ENCODE measurements at places on chromosomes 2 and 18.

DNA sequence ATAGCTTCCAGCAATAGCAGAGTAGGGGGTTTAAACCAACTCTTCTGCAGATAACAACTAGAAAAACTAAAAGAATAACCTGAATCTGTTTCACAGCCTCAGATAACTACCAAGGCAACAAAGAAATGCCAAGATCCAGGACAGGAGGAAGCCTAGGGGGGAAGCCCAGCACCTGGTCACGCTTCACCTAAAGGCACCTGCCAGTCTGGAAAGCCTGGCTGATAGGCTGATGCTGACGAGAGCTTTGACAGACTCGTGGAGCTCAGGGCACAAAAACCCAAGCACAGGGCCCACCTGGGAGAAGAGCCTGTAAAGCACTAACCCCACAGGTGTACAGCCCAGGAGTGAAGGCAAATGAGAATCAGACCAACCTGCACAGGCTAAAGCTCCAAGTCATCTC is 22.6 kb downstream of the EIPR1 start:
- no peak for DNase-seq

- no peak for DNase-seq
Measured at GRCh38 chr18:27879540-27879939, 297.4 kb downstream of the CDH2 start.

DNA sequence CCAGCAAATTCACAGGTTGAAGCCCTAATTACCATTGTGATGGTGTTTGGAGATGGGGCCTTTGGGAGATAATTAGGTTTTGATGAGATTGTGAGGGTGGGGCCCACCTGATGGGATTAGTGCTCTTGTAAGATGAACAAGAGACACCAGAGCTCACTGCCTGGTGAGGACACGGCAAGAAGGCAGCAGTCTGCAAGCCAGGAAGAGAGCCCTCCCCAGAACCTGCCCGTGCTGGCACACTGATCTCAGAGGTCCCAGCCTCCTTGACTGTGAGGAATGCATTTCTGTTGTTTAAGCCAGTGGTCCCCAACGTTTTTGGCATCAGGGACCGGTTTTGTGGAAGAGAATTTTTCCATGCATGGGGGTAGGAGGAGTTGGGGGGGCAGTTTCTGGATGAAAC is 240.7 kb downstream of the KLHL29 start:
- no peak for DNase-seq

GRCh38 chr18:32961538-32961937 is 188.7 kb upstream of the KLHL14 start:
- no peak for DNase-seq

- peak; percentile 59 for DNase-seq
Measured at GRCh38 chr2:38581193-38582147, 21.3 kb downstream of the HNRNPLL start.

- DNase-seq = no peak
Measured at GRCh38 chr18:33959609-33960008, 265.1 kb downstream of the NOL4 start.

GRCh38 chr2:178279142-178279541 is 84.8 kb downstream of the OSBPL6 start:
- DNase-seq = no peak

DNA sequence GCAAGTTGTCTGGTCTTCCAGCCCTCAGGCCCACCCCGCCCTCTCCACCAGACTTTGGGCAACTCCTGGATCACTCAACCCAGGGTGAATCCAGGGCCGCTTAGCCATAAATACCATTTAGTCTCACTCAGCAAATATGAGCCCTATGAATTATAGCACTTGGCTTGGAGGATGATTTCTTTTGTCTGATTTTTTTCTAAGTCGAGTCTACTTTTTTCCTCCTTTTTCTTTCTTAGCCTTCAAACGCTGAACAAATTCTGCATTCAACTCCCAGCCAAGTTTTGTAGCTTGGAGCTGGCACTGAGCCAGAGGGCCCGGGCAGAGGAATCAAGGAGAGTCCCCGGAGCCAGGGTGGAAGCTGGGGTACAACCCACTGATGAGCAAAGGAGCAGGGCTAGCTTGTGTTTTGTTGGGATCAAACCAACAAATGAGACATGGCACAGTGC is 48.7 kb downstream of the SERTAD2 start:
- DNase-seq = no peak

DNA sequence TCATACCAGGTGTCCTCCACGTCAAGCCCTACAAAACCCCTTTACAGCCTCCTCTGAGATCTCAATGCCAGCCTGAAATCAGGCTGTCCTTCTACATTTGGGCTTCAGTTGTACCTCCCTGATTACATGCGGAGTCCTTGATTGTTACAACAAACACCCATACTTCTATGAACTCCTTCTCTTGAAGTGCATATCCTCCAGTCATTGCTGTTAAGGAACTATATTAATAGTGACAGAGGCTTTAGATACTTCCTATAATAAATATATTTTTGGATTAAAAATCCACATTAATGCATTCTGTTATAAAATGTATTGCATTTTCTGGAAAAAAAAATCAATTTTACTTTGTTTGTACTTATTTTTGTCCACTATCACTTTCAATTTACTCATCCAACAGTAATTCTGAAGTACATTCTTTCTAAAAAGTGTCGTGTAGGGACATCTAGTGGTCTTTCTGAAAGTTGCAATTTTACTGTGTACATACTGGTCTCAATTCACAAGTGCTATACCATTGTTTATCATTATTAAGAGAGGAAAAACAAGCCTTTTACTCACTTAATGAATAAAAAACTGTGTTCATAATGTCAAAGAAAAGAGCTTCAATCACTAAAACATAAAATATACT is 316.4 kb downstream of the DSEL start:
- no peak for DNase-seq

GRCh38 chr2:132368191-132368590 is 48.4 kb upstream of the GPR39 start:
- no peak for DNase-seq

DNA sequence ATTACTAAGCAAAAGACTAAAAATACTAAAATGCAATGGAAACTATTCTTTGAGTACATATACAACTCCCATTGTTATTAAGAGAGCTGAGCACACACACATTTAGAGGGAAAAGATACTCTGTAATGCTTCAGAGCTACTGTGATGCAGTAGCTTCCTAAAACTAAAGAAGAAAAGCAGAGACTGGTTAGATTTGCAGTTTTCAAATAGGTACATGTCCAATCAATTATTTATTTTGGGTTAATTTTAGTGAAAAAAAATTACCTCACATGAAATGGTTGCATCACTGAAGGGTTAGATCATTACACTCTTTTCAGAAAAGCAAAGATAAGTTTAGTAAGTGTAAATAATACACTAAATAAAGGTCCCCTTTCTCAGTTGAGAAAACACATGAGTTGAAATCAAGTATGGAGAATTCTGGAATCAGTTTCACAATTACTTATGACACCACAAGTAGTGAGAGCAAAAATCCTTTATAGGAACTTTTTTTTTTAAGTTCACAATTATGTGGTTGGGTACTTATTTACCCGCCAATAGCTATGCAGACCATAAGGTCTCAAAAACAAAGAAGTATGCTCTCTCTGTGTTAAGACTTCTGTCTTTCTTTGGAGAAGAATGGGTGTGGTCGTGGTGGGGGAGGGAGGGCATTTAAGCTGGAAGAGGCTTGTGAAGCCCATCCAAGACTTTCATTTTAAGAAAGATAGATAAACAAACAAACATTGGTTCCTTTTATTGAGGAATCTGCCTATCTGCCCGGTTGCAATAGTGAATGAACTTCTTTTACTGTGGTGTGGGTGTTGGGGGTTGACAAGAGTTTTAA is 25.3 kb upstream of the SERTAD2 start:
- DNase-seq = no peak

- no peak for DNase-seq
Measured at GRCh38 chr2:215691346-215691745, 255.5 kb upstream of the FN1 start.

- no peak for DNase-seq
Measured at GRCh38 chr2:48991415-48992131, 162.7 kb downstream of the FSHR start.

DNA sequence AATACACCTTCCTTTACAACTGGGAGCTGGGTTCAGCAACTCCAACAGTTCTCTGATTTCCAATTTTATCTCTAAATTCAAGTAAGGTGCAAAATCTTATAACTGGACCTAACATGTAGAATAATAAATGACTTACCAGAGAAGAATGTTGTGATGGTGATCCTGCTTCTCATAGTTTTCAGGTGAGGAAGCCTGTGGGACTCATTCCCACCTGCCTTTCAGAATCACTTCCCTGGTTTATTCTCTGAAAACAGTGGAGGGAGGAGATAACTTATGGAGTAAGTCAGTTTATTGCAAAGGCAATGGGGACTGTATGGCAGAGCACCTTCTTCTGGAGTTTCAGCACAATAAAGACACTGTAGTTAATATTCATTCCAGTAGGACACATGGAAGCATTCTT is 1188.2 kb upstream of the FAM98A start:
- DNase-seq = no peak

DNA sequence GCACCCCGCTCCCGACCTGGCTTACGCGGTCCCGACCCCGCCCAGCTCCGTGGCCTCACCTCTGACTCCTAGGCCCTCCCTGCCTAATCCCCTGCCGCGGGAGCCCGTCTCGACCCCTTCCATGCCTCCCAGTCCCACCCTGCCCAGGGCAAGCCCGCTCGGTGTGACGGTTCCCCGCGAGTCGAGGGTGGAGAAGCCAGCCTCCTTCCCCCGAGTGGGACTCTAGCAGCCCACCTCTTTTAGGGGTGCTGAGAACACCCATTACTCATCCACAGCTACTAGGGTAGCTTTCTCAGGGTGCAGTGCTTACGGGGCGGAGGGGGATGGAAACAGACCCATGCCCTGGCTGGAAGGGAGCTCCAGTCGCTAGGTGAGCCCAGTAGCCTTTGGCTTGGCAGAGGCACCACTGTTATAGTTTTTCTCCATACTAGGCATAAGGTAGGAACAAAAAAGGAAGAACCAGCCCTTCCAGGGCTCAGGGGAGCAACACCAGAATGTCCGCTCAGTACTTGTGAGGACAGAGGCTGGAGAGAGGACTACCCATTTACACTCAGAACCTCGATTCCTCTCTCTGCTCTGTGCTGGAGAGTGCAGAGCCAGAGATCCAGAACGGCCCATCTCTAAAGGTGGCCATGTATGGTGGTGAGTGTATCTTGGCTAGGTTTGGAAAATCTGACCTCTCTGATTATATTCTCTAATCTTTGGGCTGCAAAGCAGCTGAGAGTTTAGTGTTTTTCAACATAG is 606 bp downstream of the AGBL5 start:
- DNase-seq = no peak

GRCh38 chr2:166591226-166591625 is 97.2 kb upstream of the SCN7A start:
- DNase-seq = no peak

DNA sequence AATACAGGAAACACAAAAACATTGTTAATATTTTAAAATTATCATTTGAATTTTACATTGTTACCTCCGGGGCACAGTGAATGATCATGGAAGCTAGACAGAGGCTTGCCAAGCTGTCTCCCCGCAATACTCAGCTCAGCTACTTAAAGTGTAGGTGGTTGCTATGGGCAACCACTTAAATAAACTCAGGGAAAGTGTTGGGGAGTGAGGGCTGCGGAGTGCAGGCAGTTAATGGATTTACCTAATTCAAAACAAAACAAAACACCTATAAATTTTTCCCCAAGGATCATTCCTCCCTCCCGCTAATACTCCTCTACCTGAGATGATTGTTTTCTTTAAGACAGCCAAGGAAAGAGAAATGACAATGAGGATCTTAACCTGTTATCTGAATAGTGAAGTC is 349.5 kb downstream of the TGIF1 start:
- DNase-seq = no peak

DNA sequence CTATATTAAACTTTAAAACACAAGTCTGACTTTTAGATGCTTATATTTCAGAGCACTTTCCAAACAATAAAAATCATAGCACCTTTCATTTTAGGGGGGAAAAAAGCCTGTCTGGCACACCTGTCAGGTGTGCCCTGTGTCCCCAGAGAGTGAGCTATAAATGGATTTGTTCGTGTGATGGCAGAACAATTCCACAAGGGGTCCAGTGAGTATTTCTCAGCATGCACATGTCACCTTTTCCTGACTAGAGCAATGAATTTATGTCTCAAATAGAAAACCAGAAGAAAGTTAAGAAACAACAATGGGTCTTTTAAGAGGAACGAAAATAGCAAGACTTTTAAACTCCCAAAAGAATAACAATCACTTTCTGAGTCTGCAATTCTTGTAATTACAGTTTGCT is 55.9 kb downstream of the ACVR1C start:
- peak; percentile 8 for DNase-seq

GRCh38 chr2:383178-383577 is 95.3 kb upstream of the ALKAL2 start:
- no peak for DNase-seq

GRCh38 chr2:239250216-239251081 is 150.4 kb downstream of the HDAC4 start:
- no peak for DNase-seq

DNA sequence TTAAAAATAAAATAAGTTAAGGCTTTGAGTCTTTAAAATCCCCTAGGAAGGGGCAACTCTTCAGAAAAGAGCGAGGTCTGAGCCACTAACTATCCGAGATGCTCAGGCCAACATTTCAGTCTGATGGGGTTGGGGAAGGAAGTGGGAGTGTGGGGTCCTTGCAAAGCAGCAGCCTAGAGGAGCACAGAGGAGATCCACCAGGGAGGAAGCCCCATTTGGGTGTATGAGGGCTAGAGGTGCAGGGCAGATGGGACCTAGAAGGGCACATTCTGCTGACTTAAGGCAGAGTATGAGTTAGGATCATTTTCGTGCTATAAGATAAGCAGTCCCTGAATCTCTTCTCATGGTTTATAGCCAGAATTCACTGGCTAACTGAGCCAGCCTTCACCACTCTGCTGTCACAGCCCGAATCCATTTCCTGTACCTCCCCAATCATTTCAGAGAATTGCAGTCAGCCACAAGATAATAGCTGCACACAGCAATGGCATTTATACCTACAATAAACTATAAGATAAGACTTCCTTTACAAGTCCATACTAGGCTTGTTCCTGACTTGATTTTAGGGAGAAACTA is 37.0 kb downstream of the MRPL30 start:
- no peak for DNase-seq

- DNase-seq = no peak
Measured at GRCh38 chr2:183349091-183349490, 224.8 kb downstream of the NUP35 start.

GRCh38 chr2:73074110-73075069 is 2.9 kb upstream of the SFXN5 start:
- DNase-seq = no peak

GRCh38 chr18:48646976-48647375 is 108.1 kb downstream of the CTIF start:
- DNase-seq = no peak

DNA sequence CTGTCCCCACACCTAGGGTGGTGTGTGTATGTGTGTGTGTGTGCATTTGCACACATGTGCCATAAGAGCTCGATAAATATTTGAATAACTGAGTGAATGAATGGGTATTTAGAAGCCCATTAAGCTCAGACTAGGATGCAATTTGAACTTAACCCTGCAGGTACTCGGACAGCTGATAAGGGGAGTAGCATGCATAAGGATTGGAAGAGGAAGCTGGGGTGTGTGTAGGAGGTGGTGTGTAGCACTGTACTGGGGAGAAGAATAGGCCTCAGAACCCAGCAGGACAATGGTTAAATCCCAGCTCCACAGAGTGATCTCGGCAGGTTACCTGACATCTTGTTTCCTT is 1.8 kb upstream of the KCNF1 start:
- no peak for DNase-seq
